ENCODE measurements at places on chromosomes 5 and 9. TPM values are rescaled to one million over a fixed set of nuclear protein-coding genes. Genes with fewer than 3 reads are reported as not detected.

Gene PLPPR1
- not detected for total RNA-seq

DNA sequence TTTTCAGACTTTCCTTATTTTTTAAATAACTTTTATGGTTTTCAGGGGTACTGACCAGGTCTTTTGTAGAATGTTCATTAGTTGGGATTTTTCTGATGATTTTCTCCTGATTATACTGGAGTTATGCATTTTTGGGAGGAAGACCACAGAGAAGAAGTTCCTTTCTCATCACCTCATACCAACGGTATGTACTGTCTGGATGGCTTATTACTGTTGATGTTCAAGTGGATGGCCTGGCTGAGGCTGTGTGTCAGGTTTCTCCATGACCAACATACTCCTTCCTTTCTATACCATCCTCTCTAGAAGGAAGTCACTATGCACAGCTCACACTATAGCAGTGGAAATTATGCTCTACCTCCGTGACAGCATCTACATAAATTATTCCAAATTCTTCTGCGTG is 71.1 kb upstream of the NR3C1 start:
- no peaks in the 10 kb centered on the region for H3K36me3 ChIP-seq
- no peaks in the 10 kb centered on the region for H3K27me3 ChIP-seq
- H3K27ac ChIP-seq: no peak overlapping the region
- H3K4me3 ChIP-seq: no peak overlapping the region
- peaks cover 14% of the 10 kb centered on the region for H3K4me1 ChIP-seq

DNA sequence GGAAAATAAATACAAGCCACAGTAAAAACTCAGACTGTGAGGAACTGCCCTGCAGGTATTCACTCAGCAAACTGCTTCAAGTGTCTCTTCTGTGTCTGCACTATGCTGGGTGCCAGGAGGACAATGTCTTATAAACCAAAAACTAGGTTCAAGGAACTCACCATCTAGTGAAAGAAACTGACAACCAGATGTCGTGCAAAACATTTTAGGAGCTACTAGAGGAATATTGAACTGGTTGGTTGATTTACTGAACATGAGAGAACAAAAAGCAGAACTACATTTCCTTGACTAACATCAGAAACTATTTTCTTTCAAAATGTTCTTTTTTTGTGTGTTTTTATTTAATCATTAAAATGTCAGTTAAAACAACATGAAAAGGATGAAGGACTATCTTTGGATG is 35.2 kb downstream of the ZNF366 start:
- no peaks in the 10 kb centered on the region for H3K27me3 ChIP-seq
- H3K36me3 ChIP-seq: no peaks in the 10 kb centered on the region
- DNase-seq: no peak
- peaks cover 58% of the 10 kb centered on the region for H3K4me1 ChIP-seq
- H3K27ac ChIP-seq: peak overlapping the region; percentile 63
- H3K4me3 ChIP-seq: no peak overlapping the region

GRCh38 chr5:54721951-54722654 is 204.5 kb downstream of the SNX18 start:
- no peak for DNase-seq
- no peak overlapping the region for H3K4me3 ChIP-seq
- H3K36me3 ChIP-seq: no peaks in the 10 kb centered on the region
- H3K4me1 ChIP-seq: peaks cover 22% of the 10 kb centered on the region

Gene ABL1
- total RNA-seq: 92.2 TPM

DNA sequence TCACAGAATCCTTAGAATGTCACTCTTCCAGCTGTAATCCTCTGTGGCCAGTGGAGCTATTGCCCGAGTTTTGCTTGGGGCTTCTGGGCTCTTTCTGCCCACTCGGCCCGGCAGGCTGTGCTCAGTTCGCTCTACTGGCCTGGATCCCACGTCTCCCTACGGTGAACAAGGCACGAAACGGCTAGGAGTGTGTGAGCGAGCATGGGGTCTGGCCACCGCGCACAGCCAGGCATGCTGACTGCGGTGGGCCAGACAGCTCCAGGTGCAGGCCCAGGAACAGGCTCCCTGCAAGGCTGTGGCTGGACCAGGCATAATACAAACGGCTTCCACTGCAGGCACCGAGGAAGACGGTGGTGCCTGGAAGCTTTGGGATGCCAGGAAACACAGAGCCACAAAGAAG is 2035.5 kb upstream of the ACO1 start:
- no peak overlapping the region for H3K27ac ChIP-seq
- no peaks in the 10 kb centered on the region for H3K4me1 ChIP-seq
- no peak for DNase-seq
- H3K4me3 ChIP-seq: no peak overlapping the region
